ENCODE measurements at places on chromosomes 6 and 20.

DNA sequence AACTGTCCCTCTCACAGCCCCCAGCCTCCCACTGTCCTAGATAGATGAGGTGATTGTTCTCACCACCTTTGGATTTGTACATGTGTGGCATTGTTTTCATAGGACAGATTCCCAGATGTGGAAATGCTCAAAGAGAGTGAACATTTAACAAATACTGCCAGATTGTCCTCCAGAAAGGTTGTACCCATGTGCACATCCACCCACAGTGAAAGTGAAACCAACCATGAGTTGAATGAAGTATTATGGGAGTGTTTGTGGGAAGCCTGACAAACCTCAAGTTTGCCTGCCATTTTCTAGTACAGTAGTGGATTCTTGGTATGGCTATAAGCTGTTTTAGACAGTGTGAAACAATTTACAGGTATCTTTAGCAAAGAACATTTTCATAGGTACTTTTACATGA is 42.7 kb downstream of the ANKRD6 start:
- no peak for DNase-seq

- no peak for DNase-seq
Observed at GRCh38 chr6:88761237-88762031, 202.0 kb downstream of the RNGTT start.

DNA sequence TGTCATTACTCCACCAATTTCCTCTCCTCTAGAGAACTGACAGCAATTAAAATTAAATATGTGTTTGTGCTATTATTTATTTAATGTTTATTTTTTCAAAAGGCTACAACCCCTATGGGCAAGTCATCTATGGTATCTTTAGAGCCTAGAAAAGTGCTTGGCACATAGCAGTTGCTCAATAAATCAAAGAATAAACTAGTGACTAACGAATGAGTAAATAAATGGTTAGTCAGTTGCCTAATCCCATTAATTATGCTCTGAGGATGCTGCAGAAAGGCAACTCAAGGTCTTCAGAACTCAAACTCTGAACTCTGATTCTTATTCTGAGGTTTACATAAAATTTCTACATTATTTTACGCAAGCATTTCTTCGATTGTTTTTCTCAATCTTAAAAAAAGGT is 193.0 kb upstream of the TSHZ2 start:
- DNase-seq: no peak

DNA sequence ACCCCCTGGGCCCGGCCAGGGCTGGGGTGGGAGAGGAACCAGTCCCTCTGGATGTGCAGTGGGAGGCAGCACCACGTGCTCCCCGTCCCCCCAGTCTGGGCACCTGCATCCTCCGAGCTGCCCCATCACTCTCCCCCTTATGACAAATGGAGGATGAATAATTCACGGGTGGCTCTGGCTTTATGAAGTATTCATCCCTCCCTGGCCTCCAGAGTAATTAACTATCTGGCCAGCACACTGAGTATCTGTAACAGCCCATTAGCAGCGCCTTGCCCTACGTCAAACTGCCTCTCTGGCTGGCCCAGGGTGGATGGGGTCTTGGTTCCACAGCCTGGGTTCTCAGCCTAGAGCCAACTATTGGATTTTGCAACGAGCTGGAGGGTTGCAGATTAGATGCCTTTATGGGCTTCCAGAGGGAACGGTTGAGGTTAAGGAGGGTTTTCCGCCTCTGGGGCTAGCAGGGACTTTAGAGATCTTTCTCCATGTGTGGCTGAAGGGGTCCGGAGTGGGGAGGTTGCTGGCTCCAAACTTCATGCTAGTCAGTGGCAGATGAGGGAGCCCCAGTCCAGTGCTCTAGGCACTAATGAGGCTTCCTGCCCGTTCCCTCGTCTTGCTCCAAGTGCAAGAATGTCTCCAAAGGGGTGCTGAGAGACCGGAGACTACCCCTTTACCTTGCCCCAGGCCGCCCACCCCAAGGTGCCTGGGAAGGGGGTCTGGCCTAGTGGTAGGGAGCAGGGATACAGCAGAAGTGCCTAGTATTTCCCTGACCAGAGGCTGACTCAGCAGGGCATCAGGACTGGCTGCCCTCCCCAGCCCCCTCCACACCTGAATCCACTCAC is 53.5 kb upstream of the MLN start:
- no peak for DNase-seq

DNA sequence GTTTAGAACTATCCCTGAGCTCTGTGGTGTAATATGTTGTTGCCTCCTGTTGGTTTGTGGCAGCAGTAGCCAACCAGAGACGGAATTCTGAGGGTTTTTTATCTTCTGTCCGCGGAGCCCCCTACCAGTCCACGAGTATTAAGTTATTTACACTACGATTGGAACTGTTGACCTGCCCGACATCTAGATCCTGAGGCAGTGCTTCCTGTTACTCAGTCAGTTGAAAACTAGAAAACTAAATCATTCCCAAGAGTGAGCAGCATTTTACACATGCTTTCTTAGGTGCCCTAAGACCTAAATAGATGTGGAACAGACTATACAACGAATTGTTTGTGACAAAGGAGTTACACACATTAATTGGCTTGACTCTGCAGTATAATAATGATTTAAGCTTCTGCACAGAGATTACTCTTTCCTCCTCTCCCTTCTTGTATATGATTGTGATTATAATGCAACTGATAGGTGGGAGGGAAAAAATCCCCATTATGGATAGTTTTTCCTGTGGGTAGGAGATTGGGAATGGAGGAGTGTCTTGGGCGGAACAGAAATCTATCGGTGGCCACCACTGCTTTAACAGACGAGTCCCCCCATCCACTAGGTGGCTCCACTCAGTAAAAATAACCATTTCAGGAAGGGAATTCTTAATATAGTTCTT is 1.7 kb downstream of the LOC128125822 start:
- no peak for DNase-seq

- no peak for DNase-seq
Observed at GRCh38 chr6:87714093-87714842, 12.2 kb upstream of the AKIRIN2 start.

GRCh38 chr6:156850353-156850752 is 73.2 kb downstream of the ARID1B start:
- DNase-seq: no peak

DNA sequence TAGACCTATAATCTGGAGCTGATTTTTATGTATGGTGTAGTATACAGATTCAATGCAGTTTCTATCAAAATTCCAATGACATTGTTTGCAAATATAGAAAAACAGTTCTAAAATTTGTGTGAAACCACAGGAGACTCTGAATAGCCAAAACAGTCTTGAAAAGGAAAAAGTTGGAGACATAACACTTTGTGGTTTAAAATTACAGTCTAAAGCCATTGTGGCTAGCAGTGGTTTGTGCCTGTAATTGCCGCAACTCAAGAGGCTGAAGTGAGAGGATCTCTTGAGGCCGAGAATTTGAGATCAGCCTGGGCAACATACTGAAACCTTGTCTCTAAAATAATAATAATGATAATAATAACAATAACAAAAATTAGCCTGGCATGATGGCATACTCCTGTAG is 213.7 kb downstream of the CDKAL1 start:
- no peak for DNase-seq

GRCh38 chr20:48286601-48287000 is 501.3 kb upstream of the SULF2 start:
- DNase-seq: no peak

DNA sequence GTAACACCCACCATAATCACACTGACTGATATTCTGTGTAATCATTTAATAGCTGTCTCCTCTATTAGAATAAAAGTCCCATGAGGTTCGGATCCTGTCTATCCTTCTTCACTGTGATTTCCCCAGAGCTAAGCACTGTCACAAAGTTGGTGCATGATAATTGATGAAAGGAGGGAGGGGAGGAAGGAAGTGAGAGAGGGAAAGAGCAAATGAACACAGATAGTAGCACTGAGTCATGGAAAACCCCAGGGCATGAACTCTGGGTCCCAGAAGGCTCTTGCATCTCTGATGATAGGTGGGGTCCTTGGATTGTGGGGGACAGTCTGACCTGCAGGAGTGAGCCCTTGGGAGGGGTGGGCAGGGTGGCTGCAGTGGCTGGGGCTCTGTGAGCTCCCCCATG is 294.1 kb downstream of the LRFN2 start:
- no peak for DNase-seq

- DNase-seq: no peak
Observed at GRCh38 chr20:47280228-47280627, 76.3 kb downstream of the ZMYND8 start.

GRCh38 chr20:408843-409696 is 971 bp downstream of the RBCK1 start:
- DNase-seq: no peak

DNA sequence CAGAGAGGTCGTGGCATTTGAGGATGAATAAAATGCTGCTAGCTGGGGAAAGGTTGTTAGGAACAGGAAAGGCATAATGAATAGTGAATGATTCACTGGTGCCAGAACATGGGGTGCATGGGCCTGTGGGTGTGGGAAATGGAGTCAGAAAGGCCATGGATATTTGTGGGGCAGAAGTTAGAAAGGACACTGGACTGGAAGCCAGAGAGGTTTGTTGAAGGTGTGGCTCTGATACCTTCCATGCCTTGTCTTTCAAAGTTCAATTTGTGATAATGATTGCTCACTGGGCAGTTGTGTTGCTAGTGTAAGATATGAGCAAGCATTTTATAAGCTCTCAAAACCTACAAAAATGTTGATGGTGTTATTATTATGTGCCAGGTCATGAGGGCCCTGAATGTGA is 32.7 kb downstream of the LRRC1 start:
- no peak for DNase-seq

- DNase-seq: no peak
Observed at GRCh38 chr6:63926258-63926780, 290.7 kb downstream of the PHF3 start.

GRCh38 chr6:89638320-89639195 is at the start of gene LYRM2:
Gene LYRM2, minus strand, starts transcription at chr6:89638747. Its CDS starts 31 bp downstream, at chr6:89638716.
- DNase-seq: peak; percentile 81

GRCh38 chr6:19317431-19317986 is 519.7 kb upstream of the ID4 start:
- no peak for DNase-seq

GRCh38 chr6:31180500-31180899 is 10.0 kb upstream of the POU5F1 start:
- DNase-seq: peak; percentile 34

DNA sequence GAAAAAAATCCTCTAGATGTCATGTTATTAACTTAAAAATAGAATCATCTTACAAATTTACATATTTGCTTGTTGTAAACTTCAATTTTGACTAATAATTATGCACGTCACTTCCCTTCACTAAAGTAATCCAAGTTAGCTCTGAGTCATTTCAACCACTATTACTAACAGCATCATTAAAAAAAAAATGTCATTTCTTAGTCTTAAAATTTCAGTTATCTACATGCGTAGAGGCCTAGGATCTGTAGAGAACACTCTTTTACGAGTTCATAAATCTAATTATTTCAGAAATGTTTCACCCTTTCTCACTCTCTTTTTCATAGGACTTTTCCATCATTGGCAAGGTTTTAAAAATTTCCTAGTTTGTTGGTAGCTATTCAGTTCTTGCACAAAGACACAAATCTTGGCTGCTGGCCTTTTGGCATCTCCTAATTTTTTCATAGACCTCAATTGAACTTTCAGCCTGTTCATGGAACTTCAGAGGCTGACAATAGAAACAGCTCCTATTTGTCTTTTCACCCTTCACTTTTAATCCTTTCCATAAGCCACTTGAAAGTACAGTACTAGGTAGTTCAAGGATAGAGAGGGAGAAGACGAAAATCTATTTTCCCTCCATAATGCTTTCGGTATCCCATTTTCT is 61.5 kb downstream of the OGFRL1 start:
- DNase-seq: no peak

DNA sequence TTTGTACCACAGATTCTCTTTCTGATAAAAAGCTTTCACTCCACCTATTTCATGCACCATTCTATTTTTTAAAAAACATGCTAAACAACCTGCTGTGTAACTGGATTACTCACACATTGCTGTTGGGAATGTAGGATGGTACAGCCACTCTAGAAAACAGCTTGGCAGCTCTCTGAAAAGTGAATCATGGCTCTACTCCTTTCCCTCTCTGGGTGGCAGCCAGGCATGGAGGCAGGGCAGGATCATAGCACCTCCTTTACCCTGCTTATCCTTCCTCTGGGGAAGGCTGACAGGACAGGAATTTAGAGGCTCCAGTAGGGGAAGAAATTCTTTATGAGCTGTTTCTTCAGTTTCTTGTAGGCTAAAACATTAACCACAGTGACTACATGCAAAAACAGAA is 6.7 kb upstream of the VNN2 start:
- DNase-seq: no peak

DNA sequence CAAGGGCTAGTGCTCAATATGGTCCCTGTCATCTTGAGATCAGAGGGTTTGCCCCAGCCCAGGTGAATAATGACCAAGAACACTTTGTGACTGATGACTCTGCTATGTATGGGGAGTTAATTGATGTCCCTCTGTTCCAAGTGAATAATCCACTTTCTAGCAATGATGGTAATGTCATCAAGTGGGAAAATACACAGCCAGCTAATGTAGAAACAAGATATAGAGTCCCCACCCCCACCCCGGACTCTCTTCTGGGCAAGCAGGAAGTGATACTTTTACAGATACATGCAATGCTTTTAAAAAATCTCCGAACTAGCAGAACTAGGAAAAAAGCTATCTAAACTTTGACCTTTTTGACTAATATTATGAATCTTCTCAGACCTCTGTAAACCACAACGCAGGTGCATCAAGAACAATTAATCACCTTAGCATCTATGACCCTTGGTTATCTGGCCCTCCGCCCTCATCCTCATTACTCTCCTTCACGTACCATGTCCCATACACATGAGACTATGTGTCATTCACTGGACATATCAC is 30.5 kb downstream of the CNR1 start:
- DNase-seq: no peak

- no peak for DNase-seq
Observed at GRCh38 chr6:57021086-57021720, 25.3 kb upstream of the KIAA1586 start.

DNA sequence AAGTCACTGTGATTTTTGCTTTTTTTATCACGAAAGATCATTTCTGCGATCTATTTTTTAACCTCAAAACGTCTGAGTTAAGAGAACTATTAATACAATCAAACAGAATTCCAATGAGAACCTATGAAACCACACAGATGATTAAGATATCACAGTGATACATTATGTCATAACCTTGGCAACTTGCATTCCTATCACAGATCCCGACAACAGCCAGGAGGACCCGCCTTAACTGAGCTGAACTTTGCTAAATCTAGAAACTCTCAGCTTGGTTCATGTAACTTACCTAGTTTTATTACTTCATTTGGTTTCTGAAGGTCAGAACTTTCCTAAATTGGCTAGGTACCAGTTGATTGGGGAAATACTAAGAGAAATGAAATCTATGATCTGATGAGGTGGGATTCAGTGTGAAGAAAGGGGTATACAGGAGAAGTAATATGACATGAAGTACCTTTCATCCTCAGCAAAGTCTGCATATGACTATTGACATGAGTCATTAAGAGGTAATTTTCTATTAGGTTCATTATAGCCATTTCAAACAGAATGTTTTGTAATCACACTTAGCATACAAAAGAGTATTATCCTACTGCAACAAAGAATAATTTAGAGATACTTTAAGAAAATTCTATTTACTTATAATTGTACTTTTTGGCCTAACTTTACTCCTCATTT is 11.2 kb downstream of the LYRM4 start:
- DNase-seq: no peak
